ENCODE measurements at places on chromosomes 1 and 21.

DNA sequence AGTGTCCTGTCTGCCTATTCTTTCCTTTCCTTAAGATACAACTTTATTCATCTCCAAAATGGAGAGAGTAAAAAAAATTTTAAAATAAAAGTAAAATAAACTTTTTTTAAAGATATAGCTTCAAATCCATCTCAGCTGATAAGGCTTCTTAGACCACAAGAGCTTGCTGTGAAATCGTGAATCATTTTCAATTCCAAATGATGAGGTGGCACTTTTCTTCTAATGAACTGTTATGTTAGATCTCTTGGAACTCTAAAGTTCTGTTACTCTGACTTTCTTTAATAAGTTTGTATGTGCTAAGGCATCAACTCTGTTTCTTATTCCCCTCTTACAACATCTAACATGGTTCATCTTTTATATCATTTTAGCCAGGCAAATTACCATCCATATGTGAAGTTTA, 4.5 kb downstream of the SH3GLB1 start:
- DNase-seq, result no peak

DNA sequence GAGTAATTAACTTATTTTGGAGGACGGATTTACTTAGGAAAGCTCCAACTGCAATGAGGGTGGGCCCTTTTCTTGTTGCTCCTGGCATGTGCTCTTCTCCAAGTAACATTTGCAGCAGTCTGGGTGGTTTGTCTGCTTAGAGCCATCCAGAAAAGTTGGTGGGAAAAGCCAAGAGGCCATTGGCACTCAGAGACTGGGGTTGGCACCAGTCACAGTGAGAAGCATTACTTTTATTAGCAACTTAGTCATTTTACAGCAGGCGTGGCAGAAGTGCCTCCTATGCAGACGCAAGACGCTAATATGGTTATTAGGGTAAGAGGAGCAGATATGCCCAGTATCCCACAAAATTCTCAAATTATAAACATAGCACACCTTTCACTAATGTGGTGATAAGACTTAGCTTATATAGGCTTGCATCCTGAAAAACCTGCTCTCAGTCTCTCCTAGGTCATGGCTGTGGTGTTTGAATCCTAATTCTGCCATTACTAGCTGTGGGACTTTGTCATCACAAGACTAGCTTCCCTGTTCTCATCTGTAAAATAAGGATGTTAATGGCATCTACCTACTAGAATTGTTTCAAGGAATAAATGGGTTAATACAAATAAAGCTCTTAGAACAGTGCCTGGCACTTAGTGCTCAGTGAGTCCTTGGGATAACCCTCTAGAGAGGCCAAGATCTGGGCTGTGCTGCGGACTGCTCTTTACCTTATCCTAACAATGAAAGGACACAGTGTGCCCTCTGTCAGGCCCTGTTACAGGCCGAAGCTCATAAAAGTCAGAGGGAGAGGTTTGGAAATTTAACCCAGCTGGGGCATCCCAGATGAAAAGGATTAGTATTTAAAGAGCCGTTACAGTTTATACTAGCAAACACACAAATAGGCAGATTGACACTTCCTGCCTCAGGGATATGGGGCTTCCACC, 154.6 kb downstream of the ROR1 start:
- DNase-seq, result no peak

- peak; percentile 73 for DNase-seq
Observed at GRCh38 chr1:182601416-182601786, 2.8 kb downstream of the RGS16 start.

DNA sequence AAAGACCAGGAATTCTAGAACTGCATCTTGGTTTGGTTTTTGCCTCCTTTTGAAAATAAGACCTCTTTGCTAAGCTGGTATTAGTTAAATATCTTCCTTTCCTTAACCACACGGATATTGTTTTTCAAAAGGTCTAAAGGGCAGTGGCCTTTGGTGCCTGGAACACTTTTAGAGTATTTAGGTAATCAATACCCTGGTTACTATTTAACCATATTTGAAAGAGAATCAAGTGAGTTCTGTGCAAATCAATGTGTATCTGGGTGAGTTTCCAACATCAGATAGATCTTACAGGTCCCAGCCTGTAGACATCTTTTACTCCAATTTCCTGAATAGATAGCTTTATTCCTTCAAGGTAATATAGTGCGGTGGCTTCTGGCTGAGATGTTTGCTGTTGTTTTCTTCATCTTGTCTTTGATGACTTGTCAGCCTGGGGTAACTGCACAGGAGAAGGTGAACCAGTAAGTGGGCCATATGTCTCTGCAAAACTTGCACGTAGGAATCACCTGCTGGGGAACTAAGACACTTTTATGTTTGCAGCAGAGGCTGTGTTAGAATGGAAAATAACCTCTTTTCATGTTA, at the start of gene C8A:
C8A (plus strand) TSS at position 277 of the 579 bp plus-strand sequence; CDS start at position 382, 105 bp downstream.
- no peak for DNase-seq

DNA sequence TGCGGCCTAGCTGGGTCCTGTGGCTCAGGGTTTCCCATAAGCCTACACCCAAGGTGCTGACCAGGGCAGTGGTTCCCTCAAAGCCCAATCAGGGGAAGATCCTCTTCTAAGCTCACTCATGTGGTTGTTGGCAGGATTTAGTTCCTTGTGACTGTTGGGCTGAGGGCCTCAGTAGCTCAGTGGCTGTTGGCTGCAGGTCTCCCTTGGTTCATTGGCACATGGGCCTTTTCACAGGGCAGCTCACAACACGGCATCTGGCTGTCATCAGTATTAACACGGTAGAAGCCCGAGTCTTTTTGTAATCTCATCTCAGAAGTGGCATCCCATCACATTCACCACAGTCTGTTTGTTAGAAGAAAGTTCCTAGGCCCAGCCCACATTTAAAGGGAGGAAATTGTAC, 188.2 kb upstream of the HMCN1 start:
- DNase-seq, result no peak

DNA sequence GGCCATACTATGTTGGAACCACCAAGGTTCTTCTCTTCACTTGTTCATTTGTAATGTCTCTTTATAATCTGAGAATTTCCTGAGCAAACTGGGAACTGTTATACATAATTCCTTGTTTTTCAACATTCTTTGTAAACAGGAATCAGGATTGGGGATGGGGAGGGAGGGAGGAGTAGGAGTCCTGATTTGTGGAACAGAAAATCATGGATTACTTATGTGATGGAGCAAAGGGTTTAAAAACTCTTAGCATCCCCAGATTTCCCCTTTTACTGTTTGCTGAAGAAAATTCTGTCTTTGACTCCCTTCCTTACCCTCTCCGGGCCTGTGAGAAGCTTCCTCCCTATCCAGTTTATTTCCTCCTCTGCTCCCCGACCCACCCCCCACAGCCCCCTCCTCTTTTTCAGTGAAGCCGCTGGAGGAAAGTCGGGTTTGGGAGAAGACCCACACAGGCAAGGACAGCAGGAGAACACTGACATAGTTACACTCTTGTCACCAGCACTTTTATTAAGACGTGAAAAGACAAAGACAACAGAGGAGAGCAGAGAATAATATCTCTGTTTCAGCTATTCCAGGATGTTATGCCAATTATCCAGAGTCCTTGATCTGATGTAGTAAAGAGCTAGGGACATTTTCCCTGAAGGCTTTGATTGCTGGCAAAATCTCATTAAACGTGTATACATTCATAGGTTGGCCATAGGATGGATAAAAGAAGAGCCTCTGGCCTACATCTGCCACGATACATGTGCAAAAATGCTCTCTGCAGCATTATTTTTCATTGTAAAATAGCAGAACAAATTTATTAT, 4.6 kb upstream of the NBPF1 start:
- DNase-seq, result no peak

DNA sequence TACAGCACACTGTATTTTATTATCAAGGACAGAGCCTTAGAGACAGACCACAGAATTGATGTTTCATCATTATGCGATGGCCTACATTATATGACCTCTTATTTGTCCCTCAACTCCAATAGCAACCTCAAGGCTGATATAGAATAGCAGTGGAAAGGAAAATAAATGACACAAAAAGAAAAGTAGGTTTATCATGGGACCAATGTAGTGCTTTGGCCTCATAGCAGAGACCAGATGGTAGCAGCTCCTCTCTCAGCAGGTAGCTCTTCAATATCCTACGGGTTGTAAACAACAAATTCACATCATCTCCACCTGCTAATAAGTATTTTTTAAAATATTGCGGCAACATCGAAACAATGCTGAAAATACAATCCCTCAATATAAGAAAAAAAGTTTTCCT, 25.2 kb downstream of the ANP32E start:
- DNase-seq, result no peak

DNA sequence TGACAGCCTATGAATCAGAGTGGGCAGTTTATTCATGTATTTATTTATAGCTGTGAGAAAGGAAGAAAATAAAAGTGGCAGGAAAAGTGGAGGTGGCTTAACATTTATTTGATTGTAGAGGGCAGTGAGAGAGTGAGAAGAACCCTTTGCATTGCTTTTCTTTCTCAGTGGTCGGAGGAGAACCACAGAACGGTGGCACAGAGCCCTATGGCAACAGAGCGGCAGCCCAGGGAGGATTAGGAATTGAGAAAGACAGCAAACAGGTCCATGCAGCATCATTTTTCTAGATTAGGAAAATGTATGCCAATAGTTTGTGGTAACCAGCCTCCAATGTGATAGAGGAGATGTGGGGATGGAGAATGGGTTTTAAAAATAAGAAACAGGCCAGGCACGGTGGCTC, 53.1 kb downstream of the NMNAT2 start:
- DNase-seq, result no peak

GRCh38 chr1:85153149-85153891, 47.5 kb downstream of the SYDE2 start:
- no peak for DNase-seq

DNA sequence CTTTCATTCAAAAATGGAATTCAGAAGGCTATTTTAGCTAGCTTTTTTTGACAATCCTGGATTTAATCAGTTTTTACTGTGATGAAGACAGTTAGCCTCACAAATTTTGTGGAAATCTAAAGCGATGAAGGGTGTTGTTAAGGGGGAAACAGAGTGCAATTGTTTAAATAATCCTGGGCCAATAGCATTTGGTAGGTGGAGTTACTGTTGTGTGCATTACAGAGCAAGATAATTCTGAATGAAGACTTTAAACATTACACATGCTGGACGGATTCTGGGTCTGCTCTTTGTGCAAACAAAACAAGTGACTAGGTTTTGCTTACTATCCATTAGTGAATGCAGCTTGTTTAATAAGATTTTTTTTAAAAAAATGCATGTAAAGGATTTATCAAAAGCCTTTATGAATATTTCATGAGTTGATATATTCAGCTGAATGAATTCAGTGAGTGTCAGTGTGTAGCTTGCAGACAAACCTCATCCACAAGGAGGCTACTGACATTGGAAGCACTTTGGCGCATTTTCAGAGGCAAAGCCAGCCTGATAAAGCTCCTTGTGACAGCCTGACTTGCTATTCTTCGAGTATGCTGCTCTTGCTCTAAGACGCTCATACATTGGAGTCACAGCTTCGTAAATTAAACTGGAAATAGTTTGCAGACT, 199.6 kb downstream of the PDE4B start:
- no peak for DNase-seq

DNA sequence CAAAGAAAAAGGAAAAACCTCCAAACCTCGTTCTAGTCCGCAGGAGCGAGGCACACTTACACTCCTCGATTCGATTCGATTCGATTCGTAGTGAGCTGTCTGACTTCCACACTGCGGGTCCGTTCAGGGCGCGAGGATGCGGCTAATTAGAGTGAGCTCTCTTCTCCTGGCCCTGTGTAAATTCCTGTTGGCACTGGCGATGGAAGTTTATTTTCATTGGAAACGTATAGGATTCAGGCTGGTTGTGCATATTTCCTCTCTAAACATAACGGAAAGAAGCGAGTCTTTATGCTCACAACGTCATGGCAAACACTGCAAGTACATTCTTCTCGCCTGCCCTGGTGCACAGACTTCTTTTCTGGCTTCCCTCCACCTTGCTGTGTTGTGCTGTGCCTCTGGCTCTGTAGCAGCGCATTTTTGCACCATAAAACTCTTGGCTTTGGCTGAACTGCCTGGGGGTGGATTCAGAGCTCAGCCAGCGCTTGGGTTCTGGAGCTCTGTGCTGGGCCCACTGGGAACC, 2.7 kb downstream of the HUNK start:
- no peak for DNase-seq

DNA sequence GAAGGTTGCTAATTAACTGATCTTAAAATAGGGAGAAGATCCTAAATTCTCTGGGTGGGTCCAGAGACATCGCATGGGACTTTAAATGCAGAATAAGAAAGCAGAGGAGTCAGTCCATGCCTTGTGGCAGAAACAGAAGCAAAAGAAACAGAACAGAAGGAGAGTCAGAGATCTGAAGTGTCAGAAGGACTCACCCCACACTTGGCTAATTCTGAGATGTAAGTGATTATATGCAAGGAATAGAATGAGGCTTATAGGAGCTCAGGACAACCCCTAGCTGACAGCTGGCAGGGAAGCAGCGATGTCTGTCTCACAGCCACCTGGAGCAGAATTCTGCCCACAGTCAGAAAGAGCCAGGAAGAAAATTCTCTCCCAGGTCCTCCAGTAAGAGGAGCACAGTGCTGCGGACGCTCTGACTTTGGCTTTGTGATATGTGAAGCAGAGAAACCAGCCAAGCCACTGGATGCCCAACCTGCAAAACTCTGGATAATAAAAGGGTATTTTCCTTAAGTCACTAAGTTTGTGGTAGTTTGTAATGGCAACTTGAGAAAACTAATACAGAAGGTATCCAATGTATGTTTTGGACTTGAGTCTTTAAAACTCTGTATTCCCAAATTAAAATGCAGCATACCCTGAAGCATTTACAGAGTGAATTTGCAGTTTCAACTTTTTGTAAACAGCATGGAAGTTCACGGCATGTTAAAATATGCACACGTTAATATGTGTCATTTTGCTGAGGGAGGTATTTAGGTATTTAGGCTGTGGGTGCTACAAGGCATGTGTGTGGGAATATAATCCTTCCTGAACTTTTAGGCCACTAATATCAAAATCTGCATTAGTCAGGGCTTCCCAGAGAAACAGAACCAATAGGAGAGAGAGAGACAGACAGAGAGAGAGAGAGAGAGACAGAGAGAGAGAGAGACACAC, 388.5 kb downstream of the PCP4 start:
- no peak for DNase-seq

GRCh38 chr1:23426828-23427227, 2.3 kb upstream of the TCEA3 start:
- no peak for DNase-seq

- peak; percentile 37 for DNase-seq
Observed at GRCh38 chr1:35539073-35539823, 18.0 kb downstream of the KIAA0319L start.

- no peak for DNase-seq
Observed at GRCh38 chr1:25190260-25190659, 42.0 kb downstream of the SYF2 start.

DNA sequence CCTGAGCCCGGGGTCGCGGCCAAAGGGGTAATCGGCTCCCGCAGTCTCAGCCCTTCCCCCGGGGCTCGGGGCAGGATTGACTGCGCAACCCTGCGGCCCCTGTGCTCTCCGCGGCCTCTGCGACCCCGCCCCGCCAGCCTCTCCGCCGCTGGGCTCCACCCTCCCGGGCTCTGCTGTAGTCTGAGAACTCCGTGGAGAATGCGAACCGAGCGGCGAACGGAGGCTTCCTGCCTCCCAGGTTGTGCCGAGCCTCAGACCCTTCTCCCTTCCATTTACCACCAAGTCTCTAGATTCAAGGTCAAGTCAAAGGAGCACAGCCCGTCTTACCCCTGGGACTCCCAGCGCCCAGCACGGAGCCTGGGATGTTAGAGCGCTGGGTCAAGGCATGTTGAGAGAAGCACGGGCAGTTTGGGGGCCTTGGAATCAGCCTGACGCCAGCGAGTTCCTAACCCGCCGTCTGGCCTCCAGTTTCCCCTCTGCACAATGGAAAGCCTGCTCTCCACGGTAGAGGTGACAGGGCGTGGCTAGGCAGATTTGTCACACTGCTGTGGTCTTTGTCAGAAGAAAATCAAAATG, 3.0 kb downstream of the ATP2B4 start:
- peak; percentile 77 for DNase-seq
